Urothelium cell line (cell line): ENCODE measurements at places on chromosomes 16 and 17.
A peak's percentile ranks its signal among the peaks of the same experiment; 100 is the strongest.

GRCh38 chr16:83245061-83245460 is 562.7 kb upstream of the HSBP1 start:
- no peak for DNase-seq

- DNase-seq: no peak
These were observed 7.4 kb upstream of the ETV4 start for GRCh38 chr17:43553573-43553972.

DNA sequence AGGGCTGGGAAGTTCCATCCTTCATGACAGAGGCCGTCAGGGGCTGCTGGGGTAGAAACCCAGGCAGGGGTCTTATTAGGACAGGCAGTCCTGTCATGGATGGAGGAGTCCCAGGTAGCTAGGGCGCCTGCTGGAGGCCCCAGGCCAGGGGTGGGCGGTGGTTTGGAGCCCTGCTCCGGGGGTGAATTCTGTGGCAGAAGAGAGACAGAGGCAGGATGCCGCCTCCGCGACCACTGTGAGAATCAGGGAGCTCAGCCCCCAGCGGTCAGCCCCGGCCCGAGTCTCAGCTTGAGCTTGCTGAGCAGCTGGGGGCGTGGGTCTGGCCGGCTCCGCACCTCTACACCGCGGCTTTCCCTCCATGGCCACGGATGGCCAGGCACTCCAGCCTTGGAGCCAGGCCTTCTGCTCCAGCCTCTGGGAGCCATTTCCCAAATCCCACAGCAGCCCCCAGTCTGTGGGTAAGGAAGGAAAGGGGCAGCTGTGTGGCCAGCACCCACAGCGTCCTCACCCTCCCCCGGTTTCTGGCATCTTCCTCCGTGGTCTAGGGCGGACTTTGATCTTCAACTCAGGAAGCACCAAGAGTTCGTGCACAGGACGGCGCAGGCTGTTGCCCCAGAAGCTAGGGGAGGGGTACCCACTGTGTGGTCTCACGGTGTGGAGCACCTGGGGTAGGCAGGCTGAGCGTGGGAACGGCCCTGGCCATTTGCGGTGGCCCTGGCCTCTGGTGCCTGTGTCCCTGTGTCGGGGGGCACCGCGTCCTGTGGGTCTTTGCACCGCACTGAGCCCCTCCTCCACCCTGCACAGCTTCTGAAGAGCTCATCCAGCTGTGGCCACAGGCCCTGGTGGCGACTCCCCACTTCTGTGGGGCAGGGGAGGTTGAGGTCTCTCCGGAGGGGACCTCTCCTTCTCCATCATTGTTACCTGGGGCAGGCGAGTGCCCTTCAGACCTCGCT is 14.1 kb downstream of the CD7 start:
- no peak for DNase-seq

DNA sequence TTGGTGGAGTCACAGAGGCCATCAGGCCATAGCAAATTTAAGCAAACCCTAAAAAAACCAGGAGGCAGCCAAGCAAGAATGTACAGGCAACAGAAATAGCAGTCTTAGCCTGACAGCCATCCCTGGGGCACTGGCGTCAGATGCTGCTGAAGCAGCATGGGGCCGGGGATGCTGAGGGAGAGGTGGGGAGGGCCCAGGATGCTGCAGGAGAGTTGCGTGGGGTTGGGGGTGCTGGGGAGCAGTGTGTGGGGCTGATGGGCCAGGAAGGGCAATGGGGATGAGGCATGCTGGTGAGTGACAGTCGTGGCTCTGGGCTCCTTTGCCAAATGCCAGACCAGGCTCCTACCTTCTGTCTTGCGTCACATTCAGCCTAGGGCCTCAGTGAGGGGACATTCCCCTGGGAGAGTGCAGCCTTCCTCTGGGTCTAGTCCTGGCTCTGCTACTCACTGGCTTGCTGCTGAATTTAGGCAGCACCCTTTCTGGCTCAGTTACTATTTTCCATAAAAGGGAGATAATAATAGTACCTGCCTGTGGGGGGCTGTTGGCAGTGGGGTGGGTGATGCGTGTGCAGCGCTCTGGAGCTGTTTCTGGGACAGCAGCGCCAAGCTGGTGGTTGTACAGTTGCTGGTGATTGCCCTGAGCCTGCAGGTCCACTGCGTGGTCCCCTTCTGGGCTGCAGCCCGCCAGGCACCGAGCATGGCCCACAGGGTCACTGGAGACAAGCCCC is 88.1 kb downstream of the AMFR start:
- DNase-seq: no peak

DNA sequence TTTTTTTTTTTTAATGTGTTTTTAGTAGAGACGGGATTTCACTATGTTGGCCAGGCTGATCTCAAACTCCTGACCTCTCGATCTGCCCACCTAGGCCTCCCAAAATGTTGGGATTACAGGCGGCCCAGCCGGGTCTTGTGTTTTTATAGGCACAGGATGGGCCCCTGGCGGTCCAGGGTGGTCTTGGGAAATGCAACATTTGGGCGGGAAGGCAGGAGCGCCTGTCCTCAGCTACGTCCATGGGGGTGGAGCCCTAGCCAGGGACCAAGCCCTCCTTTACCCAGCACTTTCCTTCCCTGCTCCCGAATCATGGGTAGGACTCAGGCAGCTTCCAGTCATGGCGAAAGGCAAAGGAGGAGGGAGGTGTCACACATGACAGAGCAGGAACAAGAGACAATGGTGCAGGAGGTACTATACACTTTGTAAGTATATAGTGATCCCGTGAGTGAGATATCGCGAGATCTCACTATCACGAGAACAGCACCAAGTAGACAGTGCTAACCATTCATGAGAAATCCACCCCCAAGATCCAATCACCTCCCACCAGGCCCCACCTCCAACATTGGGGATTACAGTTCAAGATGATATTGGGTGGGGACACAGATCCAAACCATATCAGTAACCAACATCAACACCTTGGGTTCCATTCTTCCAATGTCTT is 226.7 kb upstream of the WSCD1 start:
- no peak for DNase-seq

- no peak for DNase-seq
These were observed 192.3 kb upstream of the MAF start for GRCh38 chr16:79792664-79793351.

- no peak for DNase-seq
These were observed 4.9 kb downstream of the TEX14 start for GRCh38 chr17:58686980-58687379.

GRCh38 chr17:74214484-74215341 is 1.3 kb downstream of the TTYH2 start:
- DNase-seq: no peak

GRCh38 chr16:2195322-2196161 is 863 bp downstream of the CASKIN1 start:
- DNase-seq: no peak

DNA sequence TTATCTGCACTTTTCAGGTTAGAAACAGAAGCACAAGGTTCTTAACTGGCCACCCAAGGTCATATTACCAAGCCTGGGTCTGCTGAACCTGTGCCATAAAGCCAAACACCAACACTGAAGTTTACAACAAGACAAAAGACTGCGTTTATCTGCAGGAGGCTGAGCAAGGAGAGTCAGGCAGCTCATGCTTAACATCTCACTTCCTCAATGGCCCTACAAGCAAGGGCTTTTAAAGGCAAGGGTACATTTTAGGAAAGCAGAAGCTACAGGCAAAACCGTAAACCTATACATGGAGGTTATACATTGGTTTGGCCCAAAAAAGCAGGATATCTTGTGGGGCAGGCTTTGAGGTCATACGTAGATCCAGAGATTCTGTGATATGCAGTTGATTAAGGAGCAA is 91.2 kb downstream of the GNAO1 start:
- no peak for DNase-seq

GRCh38 chr16:21103941-21104860 is 46.4 kb downstream of the DNAH3 start:
- no peak for DNase-seq

DNA sequence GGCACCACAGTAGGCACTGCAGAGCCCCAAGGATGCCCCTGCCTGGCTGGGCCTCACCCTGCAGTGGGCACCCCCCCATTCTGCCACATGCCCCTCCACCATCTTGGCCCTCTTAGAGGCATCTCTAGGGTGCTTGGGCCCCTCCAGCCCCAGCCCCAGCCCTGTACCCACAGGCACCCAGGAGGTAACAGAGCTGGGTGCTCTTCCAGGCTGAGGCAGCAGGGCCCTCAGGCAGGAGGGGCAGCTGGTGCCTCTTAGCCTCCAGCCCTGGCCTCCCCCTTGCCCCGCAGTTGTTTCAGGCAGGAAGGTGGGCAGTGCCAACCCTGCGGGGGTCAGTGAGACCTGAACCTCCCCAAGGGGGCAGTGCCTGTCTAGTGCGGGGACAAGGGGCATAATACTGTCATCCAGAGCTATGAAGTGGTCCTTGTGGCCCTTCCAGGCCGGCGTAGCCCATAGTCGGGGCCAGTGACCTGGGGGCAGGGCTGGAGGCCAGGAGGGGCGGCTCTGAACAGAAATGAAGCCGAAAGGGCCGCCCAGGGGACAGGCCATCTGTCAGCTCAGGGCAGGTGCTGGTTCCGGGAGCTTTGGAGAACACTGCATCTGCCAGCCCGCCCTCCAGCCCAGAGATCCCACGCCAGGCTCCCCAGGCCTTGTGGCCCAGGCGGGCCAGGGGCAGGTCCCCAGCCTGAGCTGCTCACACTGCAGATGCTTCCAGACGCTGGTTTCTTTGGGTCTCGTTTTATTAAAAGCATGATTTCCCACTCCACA is 4.9 kb upstream of the AATK start:
- no peak for DNase-seq

DNA sequence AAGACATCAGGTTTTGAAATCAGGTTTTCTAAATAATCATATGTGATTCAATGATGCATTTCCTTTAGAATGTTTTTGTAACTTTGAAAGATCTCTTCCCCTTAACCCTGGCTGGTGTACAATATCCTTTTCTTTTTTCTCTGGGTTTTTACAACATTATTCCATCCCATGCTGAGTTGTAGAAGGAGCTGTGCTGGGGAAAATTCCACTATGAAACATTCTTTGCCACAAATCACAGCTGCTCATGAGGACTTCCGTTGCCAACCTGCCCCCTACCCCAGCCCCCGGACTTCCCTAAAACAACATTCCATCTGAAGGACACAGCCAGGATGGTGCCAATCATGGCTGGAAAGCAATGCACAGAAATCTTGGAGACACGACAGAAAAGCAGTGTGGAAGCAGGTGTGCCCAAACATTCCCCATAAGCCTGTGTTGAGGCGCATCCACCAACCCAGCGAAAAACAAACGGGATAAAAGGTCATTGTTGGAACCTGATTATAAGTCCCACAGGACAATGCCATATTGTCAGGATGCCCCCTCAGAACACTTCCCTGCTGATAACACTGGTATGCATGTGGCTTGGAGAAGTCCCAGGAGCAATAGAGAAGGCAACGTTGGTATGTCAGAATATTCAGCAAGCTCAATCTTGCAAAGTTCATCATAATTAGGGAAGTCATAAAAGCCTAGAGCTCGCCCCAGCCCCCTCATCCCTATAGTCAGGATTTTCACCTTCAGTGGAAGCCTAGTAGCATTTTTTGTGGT is 475.0 kb downstream of the HS3ST3B1 start:
- peak; percentile 58 for DNase-seq

DNA sequence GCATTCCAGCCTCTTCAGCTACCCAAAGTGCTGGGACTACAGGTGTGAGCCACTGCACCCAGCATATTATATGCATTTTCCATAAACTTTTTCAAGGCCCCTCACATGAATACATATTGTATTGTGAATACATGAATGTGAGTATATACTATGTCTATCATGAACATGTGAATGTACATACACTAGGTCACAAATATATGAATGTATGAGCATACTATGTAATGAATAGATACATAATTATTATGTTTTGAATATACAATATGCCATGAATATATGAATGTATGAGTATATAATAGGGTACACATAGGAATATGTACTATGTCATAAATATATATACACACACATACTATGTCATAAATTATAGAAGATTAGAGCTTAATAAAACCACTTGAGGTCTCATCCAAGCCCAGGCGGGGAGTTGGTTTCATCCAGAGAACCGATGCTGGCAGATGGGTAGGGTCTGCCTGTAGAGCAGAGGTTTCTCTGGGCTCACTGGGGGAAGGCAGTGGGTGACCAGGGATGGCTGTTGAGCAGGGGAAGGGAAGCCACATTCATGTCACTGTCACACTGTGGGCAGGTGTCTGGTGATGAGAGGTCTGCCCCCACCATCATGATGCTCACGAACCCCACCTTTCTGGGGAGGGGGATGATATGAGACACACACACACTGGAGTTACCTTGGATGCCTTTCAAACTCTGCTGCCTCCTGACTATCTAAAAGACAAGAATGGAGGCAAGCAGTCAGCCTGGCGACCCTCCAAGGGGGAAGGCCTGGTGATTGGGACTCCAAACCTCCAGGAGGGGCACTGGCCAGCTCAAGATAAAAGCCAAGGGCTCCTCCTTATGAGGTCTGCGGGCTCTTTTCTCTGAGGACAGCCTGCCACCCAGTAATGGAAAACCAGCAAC is 7.3 kb downstream of the C16orf95 start:
- DNase-seq: no peak

GRCh38 chr17:6779411-6779810 is 3.4 kb downstream of the FBXO39 start:
- DNase-seq: no peak

GRCh38 chr16:53761962-53762703 is 58.2 kb downstream of the FTO start:
- DNase-seq: no peak

DNA sequence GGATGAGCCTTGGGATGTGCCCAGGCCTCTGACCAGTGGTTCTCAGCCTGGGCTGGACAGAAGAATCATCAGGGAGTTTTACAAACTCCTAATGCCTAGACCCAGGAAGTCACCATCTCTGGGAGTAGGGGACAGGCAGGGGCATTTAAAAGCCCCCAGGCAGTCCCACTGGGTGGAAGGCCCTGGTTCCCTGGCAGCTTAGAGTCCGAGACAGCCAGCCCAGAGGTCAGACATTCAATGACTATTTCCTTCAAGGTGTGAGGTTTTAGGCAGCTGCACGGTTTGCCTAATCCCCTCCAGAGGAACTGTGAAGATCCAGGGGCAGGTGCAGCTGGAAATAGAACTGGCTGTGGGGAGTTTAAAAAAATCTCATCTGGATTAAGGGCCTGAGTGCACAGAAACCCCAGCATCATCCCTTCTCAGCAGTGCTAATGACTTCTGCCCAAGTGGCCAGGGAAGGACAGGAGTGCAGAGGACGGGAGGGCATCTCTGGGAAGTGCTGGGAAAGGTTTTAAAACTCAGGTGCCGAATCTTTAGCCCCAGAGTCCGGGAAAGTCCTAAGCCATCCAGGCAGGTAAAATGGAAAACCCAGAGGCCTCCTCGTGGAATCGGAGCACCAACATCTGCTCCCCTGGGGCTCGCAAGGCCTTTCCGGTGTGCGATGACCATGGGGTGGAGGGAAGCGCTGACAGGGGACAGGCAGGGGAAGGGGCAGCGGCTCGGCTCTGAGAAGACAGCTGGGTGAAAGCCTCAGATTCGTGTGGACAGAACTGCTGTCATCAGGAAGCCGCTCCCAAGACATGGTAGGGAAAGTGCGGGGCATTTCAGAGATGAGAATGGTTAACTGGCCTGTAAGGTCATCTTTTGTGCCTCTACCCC is 1.5 kb upstream of the LGALS3BP start:
- no peak for DNase-seq

- DNase-seq: no peak
These were observed 31.7 kb upstream of the CDH8 start for GRCh38 chr16:62067981-62068380.

GRCh38 chr16:87653234-87653633 is 50.9 kb downstream of the JPH3 start:
- DNase-seq: peak; percentile 53
